ENCODE measurements at places on chromosomes 16 and 17. TPM values are rescaled to one million over a fixed set of nuclear protein-coding genes. Genes with fewer than 3 reads are reported as not detected.

CLDN9 gene
- 1.2 TPM for total RNA-seq

PRRT2 gene
- not detected for total RNA-seq

GRCh38 chr16:787978-788398 is at the start of gene RPUSD1:
Gene RPUSD1, minus strand, starts transcription at chr16:788381. Its CDS starts 644 bp downstream, at chr16:787737.
- DNase-seq, result no peak

DNA sequence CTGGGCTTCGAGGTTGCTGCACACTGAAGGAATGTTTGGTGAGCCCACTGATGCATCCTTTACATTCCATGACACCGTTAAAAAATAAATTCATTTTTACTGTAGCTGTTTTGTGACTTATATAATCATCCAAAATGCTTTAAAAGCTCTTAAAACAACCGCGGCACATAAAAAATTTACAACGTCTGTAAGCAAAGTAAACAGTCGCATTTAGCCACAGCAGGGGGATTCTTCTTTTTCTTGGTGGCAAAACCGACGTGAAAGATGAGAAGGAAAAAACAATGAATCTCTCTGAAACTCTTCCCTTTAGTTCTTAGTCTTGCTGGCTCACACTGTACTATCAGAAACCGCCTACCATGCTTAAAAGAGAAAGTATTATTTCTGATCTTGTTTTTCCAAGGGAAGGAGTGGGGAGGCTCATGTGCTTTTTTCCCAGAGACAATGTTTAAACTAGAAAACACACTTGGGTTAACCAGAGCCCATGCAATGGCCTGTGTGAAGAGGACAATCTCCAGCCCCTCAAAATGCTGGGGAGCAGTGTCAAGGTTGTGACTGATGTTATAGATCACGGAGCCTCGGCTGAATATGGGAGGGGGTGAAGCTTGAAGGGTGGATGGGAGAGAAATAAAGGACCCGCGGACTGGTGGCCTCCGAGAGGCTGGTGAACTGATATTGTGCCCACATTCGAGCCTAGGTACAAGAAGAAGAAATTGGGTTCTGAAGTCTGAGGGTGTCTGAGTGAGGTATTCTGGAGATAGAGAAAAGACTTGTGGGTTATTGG is 91.1 kb downstream of the IRF8 start:
- DNase-seq, result no peak

KRT32 gene
- total RNA-seq, result not detected

C1QTNF8 gene
- not detected for total RNA-seq

DNA sequence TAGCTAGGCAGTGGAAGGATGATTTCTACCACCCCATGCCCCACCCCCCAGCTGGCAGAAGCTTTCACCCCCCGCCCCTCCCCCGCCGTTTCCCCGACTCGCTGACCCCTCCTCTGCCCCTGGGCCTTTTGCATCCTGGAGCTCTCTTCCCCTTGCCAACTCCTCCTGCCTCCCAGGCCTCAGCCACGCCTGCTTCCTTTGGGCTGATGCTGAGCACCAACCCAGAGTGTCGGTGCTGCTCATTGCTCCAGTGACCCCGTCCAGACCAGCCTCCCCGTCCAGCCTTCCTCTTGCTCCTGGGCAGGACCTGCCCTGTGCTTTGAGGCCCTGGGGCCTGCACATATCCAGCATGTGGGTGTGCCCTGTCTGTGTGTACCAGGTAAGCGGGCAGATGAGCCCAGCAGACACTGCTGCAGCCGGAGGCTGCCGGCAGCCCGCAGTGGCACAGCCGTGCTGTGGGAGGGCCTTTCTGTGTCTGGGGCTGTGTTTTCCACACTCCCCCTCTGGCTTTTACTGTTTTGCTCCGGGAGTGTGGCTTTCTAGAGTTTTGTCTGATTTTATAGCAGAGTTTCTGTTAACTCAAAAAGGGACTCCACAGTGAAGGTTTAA is 72.9 kb downstream of the JPH3 start:
- no peak for DNase-seq

CHST4 gene
- 3.5 TPM for total RNA-seq

- no peak for DNase-seq
Observed at GRCh38 chr17:29645515-29646051, 22.9 kb upstream of the CORO6 start.

NPIPA3 gene
- total RNA-seq, result 1.2 TPM

PNMT gene
- total RNA-seq, result not detected

DNA sequence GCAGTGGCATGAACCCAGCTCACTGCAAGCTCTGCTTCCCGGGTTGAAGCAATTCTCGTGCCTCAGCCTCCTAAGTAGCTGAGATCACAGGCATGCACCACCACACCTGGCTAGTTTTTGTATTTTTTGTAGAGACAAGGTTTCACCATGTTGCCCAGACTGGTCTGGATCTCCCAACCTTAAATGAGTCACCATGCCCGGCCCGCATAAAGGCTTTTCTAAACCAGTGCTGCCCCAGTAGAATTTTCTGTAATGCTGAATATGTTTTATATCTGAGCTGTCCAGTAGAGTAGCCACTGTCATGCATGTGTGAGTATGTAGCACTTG is 36.9 kb upstream of the WSB1 start:
- DNase-seq, result no peak

DNA sequence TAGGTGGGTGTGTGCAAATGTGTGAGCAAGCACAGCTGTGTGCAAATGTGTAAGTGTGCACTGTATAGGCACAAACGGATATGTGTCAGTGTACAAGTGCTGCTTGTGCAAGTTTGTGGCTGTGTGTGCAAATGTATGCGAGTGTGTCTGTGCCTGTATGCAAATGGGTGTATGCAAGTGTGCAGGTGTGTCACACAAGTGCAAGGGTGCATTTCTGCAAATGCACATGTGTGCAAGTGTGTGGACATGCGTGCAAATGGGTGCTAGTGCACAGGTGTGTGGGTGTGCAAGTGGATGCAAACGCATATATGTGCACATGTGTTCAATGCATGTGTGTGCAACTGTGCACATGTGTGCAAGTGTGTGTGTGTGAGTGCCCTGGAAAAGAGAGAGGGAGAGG is 76.5 kb upstream of the TNRC6C start:
- no peak for DNase-seq

GRCh38 chr17:37373530-37374159 is 2.1 kb upstream of the C17orf78 start:
- no peak for DNase-seq

- no peak for DNase-seq
Observed at GRCh38 chr17:194828-195602, 13.6 kb upstream of the DOC2B start.

DNA sequence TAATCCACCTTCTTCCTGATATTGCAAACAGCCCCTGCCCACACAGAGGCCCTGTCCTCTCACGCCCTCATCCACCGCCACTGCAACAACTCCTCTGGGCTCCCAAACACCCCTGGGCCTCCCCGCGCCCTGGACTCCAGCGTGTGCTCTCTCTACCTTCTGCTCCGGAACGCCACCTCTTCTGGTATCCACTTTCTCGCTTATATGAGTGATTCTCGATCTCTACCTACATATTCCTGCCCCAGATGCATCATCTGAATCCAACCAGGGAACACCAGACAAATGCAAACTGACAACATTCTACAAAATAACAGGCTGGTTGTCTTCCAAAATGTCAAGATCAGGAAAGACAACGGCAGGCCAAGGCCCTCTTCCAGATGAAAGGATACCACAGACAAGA is 19.0 kb downstream of the CAMKK1 start:
- no peak for DNase-seq

DNA sequence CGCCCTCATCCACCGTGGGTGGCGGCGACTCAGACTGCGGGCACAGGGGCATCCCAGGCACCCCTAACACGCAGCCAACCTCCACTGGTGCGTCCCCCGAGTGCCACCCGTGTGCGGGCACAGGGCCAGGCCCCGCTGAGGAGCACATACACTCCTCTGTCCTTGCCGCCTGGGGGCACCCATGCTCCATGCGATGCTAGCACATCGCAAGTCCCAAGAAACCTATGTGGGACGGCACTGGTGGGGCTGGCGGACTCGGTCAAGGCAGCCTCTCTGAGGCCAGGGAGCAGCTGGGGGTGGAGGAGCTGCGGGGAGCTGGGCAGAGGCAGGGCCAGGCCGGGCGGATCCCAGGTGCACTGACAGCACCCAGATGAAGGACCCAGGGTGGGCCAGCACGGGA is 4.0 kb downstream of the ZNF598 start:
- no peak for DNase-seq

- DNase-seq, result no peak
Observed at GRCh38 chr16:35908942-35909341, 2449.5 kb downstream of the TP53TG3F start.

DNA sequence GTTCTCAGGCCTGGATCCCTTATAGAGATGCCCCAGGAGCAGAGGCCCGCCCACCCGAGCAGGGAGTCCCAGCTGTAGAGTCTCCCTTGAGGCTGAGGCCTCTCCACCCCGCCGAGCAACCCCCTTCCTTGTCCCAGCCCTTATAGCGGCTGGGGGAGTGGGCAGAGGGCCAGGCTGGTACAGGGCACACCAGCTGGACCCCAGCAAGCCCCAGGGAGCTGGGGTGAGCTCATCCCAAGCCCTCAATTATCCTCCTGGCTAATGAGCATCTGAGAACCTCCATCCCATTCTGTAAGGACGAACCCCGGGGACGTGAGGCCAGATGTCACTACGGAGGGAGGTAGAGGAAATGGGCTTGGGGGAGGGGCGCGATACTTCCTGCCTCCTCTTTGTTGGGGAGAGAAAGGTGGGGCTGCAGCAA is 3.2 kb upstream of the SNN start:
- DNase-seq, result no peak

ARL16 gene
- total RNA-seq, result 16.7 TPM

DNA sequence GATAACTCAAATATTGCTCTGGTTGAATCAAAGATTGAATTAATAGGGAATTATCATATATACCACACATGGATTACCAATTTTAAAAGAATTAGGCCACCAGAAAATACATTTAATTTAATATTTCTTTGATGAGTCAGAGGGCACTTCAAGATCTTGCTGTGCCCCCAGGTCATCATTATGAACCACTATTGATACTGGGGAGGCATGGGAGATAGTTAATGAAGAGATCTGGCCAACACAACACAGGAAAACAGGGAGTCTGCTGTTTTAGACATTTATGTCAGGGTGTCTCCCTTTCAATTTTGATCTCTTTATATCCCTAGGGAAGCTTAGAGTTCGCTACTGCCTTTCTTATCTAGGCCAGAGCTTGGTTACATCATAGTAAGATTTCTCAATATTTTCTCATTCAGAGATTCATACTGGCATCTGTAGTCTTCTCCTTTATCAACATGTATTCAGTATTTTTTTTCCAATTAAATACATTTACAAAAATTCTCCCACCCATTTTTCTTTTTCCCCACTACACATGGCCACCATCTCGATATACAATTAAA is 158.3 kb upstream of the ZFHX3 start:
- no peak for DNase-seq

HIC1 gene
- total RNA-seq, result 4.7 TPM

DNA sequence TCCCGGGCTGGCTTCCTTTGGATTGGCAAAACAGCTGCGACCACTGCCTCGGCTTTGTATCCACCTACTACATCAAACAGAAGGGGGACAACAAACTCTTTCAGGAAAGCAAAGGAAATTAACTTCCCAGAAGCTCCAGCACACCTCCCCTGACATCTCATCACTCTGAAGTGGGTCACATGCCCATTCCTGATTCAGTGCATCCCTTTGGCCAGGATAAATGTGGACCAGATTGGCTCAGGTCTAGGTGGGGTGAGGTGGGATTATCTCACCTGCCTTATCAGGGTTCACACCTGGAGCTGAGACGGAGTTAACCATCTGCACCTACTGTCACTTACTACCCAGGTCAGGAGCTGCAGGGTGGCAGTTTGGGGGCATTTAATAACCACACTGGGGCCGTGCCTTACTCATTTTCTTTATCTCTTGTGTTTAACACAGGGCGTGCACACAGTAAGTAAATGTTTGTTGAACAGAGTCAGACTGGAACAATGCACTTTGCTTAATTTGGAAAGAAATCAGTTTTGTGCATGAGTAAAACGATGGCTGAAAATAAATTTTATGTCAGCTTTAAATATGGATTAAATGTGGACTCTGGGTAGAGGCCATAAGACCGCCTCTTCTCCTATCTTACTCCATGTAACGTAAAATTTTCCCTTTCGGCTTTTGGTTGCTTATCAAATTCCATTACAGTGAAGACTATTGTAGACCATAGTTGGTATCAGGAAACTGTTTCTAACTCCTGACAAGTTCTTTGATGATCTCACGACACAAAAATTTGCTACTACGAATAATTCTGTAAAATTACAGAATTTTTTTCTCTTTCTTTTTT is 36.0 kb downstream of the IQCK start:
- no peak for DNase-seq

DNA sequence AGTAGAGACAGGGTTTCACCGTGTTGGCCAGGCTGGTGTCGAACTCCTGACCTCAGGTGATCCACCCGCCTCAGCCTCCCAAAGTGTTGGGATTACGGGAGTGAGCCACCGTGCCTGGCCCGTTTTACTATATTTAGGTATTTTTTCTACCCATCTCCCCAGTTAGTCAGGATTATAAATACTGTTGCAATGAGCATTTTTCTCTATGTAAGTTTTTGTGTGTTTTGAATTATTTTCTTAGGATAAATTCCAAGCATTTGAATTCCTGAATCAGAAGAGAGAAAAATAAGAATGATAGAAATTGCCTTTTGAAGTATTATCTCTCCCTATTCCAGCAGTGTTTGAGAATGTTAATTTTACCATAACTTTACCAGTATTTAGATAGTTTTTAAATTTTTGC is 36.6 kb downstream of the KIAA0513 start:
- no peak for DNase-seq

DNA sequence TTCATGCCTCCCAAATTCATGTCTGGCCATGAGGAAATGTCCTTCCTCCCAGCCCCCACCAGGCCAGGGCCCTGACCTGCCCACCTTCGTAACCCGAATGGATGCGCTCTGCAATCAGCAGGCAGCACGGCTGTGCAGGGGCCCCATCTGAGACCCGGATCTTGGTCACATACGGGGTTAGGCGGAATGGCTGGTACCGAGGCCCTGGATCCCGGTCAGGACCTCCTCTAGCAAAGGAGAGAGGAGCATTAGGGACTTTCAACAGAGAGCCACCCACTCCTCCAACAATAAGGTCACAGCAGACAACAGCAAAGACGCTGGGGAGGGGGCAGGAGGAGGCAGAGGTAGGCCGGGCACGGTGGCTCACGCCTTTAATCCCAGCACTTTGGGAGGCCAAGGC is 3.6 kb downstream of the PER1 start:
- no peak for DNase-seq

DNA sequence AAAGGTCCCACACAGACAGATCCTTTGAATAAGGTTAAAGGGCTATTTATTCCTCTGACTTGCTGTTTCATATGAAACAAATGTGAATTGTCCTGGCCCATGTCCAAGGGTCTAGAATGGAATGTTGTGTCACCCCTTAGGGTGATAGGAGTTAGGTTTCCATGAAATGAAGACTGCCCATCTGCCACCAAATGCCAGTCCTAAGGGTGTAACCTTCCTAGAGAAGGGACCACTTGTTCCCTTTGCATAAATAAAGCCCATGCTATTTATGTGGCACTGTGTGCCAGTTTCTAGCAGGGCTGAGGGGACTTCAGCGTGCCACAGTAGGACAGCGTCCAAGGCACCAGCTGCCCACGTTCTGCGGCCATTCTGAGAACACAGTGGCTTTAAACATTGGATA is 171.3 kb downstream of the ABCA8 start:
- no peak for DNase-seq

Measured in right lobe of liver (tissue), 6 donors.